ENCODE measurements at places on chromosomes 5 and 9. TPM values are rescaled to one million over a fixed set of nuclear protein-coding genes. Genes with fewer than 3 reads are reported as not detected.

The FCHO2 gene
- 14.0 TPM for total RNA-seq

The IFNA13 gene
- not detected for total RNA-seq

The IL4 gene
- total RNA-seq, result not detected

The GCNT1 gene
- total RNA-seq, result 17.8 TPM

The SNCAIP gene
- total RNA-seq, result 0.20 TPM

The FOXD4L3 gene
- under 0.01 TPM for total RNA-seq

The DROSHA gene
- total RNA-seq, result 33.8 TPM

The SLC34A1 gene
- not detected for total RNA-seq

The URM1 gene
- 28.2 TPM for total RNA-seq

The FCN2 gene
- total RNA-seq, result not detected

The NR6A1 gene
- total RNA-seq, result 0.39 TPM

The ANKRD18A gene
- total RNA-seq, result not detected

The PITX1 gene
- total RNA-seq, result 1.8 TPM

The F2R gene
- total RNA-seq, result 63.9 TPM

The F2RL1 gene
- 3.1 TPM for total RNA-seq

The HK3 gene
- not detected for total RNA-seq

The IFNA17 gene
- total RNA-seq, result not detected

The STPG3 gene
- total RNA-seq, result not detected

The APBB3 gene
- total RNA-seq, result 9.8 TPM

The NEUROG1 gene
- total RNA-seq, result not detected

The MEIKIN gene
- total RNA-seq, result not detected

All from subcutaneous preadipocyte (primary cell).